Osteoblast (primary cell): ENCODE measurements at places on chromosomes 1 and 21. TPM values are rescaled to one million over a fixed set of nuclear protein-coding genes. Genes with fewer than 3 reads are reported as not detected.

Gene TNFAIP8L2
- total RNA-seq, result not detected in 2 replicates

Gene WDR64
- total RNA-seq, result not detected in 2 replicates

Gene LDLRAD2
- not detected in 2 replicates for total RNA-seq

Gene CCDC17
- total RNA-seq, result 0.72 and 1.5 TPM in 2 replicates

DNA sequence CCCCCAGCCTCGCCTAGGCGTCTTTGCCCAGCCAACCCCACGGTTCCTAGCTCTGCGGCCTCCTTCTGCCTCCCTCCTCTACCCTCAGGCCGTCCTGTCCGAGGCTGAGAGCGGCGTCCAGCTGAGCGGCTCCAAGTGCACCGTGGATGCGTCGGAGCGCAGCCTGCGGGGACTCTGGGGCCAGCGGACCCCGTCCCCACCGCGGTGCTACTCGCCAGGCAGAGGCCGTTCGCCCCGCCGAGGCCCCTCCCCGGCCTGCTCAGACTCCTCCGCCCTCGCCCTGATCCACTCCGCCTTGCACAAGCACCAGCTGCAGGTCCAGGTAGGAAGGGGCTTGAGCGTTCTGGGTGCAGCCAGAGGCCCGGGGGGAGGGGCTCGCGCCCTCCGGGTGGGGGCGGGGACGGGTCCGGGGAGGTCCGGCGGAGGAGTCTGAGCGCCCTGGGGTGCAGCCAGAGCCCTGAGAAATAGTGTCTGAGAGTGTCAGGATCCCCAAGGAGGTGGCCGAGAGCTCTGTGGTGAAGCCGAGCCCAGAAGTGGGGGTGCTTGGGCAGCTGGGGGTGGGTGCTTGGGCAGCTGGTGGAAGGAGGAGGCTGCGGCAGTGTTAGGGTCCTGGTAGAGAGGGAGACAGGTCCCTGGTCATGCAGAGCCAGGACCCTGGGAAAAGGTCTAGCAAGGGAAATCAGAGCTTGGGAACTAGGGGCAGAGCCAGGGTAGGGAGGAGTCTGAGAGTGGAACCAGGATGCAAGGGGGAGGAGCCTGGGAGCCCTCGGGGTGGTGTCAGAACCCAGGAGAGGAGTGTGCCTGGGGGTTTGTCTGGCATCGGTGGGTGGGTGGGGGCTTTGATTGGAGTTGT is 3.2 kb upstream of the NBPF3 start:
- H3K4me1 ChIP-seq, result peaks cover 7% of the 10 kb centered on the region
- no peak overlapping the region for H3K27ac ChIP-seq
- no peak for DNase-seq
- peaks cover 9% of the 10 kb centered on the region for H3K27me3 ChIP-seq

GRCh38 chr1:2415337-2415736 is 3.0 kb upstream of the PEX10 start:
- H3K27me3 ChIP-seq, result peaks cover 19% of the 10 kb centered on the region
- H3K4me3 ChIP-seq, result no peak overlapping the region
- no peak for DNase-seq
- no peak overlapping the region for H3K27ac ChIP-seq
- peaks cover 16% of the 10 kb centered on the region for H3K4me1 ChIP-seq

- H3K4me1 ChIP-seq, result no peaks in the 10 kb centered on the region
- no peaks in the 10 kb centered on the region for H3K36me3 ChIP-seq
- no peaks in the 10 kb centered on the region for H3K27me3 ChIP-seq
- DNase-seq, result no peak
- no peak overlapping the region for H3K27ac ChIP-seq
These were observed 10.3 kb downstream of the PLA2G4A start for GRCh38 chr1:186839041-186839400.

DNA sequence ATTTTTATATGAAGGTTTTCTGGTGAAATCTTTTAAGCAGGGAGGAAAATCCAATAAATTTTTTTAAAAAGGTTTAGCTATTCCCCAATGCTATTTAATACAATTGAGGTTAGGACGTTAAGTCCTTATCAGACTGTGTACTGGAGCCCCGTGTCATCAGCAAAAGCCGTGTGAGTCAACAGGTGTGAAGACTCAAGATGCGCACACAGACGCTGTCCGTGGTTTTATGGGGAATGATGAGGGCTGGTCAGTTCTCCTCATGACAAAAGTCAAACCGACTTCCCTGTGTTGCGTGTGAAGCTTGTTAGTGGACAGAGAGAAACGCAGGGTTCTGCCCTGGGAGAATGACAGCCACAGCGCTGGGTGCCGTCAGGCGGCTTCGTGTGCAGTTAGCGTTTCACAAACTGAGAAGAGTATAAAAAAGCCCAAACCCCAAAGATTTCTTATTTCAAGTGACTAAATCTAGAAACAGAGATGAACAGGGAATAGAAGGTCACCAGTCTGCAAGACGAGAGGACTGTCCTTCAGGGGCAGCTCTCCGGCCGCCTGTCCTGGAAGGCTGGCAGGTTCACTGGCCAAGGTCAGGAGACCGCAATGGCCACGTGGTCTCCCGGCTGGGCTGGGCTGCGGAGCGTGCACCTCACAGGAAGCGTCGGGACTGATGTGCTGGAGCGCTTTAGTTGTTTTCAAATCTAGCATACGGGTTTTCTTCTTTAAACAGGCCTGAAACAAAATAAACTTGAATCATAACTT is 22.4 kb downstream of the PTTG1IP start:
- no peaks in the 10 kb centered on the region for H3K27me3 ChIP-seq
- H3K4me3 ChIP-seq, result no peak overlapping the region
- peak; percentile 63 for DNase-seq
- peaks cover 10% of the 10 kb centered on the region for H3K4me1 ChIP-seq
- no peak overlapping the region for H3K27ac ChIP-seq
- H3K36me3 ChIP-seq, result peaks cover 66% of the 10 kb centered on the region

GRCh38 chr1:5532811-5533210 is 459.4 kb downstream of the NPHP4 start:
- H3K27ac ChIP-seq, result no peak overlapping the region
- H3K4me1 ChIP-seq, result no peaks in the 10 kb centered on the region
- H3K4me3 ChIP-seq, result no peak overlapping the region
- DNase-seq, result no peak
- H3K27me3 ChIP-seq, result no peaks in the 10 kb centered on the region

- no peaks in the 10 kb centered on the region for H3K36me3 ChIP-seq
- no peak overlapping the region for H3K4me3 ChIP-seq
- peak overlapping the region; percentile 66 for H3K27ac ChIP-seq
- H3K27me3 ChIP-seq, result no peaks in the 10 kb centered on the region
- DNase-seq, result no peak
- H3K4me1 ChIP-seq, result peaks cover 21% of the 10 kb centered on the region
These were observed 113.4 kb downstream of the ZBTB18 start for GRCh38 chr1:244164511-244164890.

GRCh38 chr1:183807549-183808168 is 2.7 kb downstream of the RGL1 start:
- H3K27ac ChIP-seq, result peak overlapping the region; percentile 54
- no peak for DNase-seq
- no peak overlapping the region for H3K4me3 ChIP-seq

- no peaks in the 10 kb centered on the region for H3K36me3 ChIP-seq
- peaks cover 35% of the 10 kb centered on the region for H3K27me3 ChIP-seq
- H3K4me3 ChIP-seq, result no peak overlapping the region
- H3K4me1 ChIP-seq, result no peaks in the 10 kb centered on the region
- H3K27ac ChIP-seq, result no peak overlapping the region
- DNase-seq, result no peak
These were observed 17.5 kb downstream of the RD3 start for GRCh38 chr1:211474451-211474850.

DNA sequence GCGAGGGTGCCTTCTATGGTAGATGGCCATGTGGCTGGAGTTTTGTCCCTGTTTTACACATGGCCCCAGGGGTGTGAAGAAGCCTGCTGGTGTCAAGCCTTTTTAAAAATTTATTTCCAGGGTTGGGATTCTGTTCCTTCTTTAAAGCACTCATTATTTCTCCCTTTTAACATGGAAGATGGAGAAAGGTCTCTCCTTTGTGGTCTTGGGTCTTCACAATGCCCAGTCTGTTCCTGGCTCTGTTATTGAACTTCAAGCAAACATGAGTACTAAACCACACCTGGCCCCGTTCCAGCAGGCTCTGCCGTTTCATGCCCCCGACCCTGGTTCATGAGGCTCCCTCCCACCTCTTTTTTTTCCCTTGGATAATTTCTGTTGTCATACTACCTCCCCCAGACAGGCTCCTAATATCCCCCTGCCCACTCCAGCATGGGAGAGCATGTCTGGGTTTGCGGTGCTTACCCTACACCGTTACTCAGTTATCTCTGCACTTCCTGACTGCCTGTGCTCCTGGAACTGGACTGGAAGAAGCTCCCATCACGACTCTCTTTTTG is 121.2 kb upstream of the KIAA0040 start:
- no peak for DNase-seq
- H3K4me1 ChIP-seq, result no peaks in the 10 kb centered on the region
- no peaks in the 10 kb centered on the region for H3K27me3 ChIP-seq

GRCh38 chr1:156951371-156951770 is 30.9 kb downstream of the LRRC71 start:
- H3K4me1 ChIP-seq, result no peaks in the 10 kb centered on the region
- H3K36me3 ChIP-seq, result peaks cover 67% of the 10 kb centered on the region
- DNase-seq, result no peak
- no peak overlapping the region for H3K4me3 ChIP-seq
